Stimulated activated CD4-positive, alpha-beta T cell treated with anti-CD3 and anti-CD28 coated beads, TNF-alpha, amount 100 ng/mL, for 1 hour (primary cell): ENCODE measurements at places on chromosomes 7 and 10.

- no peak for DNase-seq
Observed at GRCh38 chr10:20901110-20901509, 4.0 kb upstream of the NEBL start.

DNA sequence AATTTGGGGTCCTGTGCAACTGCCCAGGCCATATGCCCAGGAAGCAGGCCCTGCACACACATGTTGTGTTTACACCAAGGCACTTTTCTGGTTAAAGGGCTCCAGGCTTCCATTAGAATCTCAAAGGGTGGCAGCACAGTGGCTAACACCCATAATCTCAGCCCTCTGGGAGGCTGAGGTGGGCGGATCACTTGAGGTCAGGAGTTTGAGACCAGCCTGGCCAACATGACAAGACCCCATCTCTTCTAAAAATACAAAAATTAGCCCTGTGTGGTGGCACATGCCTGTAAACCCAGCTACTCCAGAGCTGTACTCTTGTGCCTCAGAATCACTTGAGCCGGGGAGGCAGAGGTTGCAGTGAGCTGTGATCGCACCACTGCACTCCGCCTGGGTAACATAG lies 53.6 kb downstream of the SPOCK2 start:
- no peak for DNase-seq

- no peak for DNase-seq
Observed at GRCh38 chr10:22832066-22832602, 95.7 kb upstream of the ARMC3 start.

GRCh38 chr10:3099291-3100092 lies 32.1 kb downstream of the PFKP start:
- no peak for DNase-seq

DNA sequence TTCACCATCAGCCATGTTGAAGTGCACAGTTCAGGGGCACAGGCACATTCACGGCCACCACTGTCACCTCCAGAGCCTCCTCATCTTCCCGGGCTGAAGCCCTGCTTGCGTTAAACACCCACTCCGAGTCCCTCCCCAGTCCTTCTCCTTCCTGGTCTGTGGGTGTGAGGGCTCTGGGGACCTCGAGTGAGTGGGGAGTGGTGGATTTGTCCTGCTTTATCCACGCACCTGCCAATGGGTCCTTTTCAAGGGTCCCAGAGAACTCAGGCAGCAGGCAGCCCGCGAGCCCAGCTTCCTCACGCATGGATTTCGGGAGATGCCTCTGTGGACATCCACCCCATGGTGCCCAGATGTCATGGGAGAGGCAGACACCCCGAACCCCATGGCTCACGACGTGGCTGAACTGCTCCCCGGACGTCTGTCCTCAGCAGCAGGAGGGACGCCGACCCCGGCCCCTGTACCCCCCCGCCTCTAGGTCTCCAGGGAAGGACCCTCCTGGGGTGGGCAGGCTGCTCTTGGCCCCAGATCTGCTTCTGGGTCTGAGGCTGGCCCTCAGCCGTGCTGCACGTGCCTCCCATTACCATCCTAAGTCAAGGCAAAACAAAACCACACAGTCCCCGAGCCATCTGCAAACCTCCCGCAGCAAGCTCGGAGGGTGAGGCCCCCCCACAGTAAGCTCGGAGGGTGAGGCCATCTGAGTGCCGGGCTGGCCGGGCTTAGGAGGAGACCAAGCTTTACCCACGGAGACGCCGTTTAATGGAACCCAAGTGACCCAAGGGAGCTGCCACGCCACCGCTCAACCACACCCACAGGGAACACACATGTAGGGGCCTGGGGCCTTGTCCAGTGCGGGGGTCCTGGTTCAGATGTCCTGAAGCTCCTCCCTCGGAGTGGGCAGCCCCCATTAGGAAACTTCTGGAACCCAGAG lies 9.0 kb downstream of the CYP2W1 start:
- DNase-seq: no peak

DNA sequence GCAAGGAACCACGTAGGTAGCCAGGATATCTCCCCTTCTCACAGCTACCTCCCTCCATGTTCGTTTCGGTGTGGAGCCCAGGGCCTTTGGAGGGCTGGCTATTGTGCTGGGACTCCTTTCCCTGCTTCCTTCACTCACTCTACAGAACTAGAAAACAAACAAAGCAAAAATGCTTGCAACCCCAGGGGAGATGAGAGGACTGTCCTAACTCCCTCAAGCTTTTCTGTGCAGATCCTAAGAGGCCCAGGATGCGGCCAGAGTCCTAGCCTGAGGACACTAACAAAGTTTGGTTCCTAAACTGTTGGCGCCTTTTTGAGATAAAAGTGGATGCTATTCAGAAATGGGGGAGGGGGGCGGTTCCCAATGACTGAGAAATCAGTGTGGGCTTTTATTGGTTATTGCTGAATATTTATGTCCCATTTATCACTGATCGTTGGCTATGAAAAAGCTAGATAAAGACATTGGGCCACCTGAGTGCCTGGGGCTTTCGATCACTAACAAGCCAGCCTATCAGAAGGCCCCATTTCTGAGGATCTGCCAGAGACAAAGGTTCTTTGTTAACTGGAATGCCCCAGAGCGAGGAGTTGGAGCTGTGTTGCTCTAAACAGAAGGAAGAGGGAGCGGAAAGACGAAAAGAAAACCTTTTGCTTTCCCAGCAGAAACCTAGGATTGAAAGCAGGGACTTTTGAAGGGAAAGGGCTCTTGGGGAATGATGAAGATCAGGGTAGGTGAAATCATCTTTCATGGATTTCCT lies 95.2 kb upstream of the EGR2 start:
- DNase-seq: no peak

DNA sequence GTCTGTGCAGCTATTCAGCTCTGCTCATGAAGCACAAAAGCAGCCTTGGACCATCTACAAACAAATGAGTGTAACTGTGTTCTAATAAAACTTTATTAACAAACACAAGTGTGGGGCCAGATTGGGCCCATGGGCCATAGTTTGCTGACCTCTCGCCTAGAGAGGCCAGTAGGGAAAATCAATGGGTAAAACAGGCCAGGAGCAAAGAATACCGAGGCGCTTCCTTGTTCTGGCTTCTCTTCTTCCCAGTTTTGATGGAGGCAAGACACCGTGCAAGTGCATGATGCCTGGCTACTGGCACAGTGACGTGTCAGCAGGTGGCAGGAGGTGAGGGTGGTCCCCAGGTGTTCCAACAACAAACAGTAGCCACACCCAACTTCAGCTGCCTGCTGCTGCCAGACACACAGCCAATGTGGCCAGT lies 94.3 kb upstream of the SDK1 start:
- no peak for DNase-seq

DNA sequence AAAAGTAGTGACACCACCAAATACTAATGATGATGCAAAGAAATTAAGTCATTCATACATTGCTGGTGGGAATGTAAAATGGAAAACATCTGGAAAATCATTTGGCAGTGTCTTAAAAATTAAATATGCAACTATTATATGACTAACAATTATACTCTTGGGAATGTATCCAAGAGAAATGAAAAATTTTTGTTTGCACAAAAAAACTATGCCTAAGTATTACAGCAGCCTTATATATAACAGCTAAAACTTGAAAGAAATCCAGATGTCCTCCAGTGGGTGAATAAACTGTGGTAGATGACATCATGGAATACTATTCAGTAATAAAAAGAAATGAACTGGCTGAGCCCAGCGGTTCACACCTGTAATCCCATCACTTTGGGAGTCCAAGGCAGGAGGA lies 132.0 kb downstream of the NEBL start:
- no peak for DNase-seq

GRCh38 chr7:9961161-9961922 lies 1012.3 kb upstream of the PHF14 start:
- no peak for DNase-seq

DNA sequence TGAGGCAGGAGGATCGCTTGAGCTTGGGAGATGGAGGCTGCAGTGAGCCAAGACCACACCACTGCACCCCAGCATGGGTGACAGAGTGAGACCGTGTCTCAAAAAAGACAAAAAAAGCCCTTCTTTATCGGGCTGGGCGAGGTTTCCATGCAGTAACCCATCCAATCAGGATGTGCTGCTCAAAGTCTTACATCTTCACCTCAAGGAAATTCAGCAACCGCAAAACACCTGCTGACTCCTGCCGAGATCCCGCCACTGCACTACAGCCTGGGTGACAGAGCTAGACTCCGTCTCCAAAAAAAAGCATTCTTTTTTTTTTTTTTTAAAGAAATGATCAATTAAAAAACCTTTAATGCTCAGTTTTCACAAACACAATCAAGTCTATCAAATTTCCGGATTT lies 75.7 kb upstream of the KCTD7 start:
- no peak for DNase-seq

GRCh38 chr7:42527004-42527403 lies 290.0 kb upstream of the GLI3 start:
- no peak for DNase-seq

GRCh38 chr10:119723624-119724023 lies 2.2 kb upstream of the INPP5F start:
- DNase-seq: no peak

DNA sequence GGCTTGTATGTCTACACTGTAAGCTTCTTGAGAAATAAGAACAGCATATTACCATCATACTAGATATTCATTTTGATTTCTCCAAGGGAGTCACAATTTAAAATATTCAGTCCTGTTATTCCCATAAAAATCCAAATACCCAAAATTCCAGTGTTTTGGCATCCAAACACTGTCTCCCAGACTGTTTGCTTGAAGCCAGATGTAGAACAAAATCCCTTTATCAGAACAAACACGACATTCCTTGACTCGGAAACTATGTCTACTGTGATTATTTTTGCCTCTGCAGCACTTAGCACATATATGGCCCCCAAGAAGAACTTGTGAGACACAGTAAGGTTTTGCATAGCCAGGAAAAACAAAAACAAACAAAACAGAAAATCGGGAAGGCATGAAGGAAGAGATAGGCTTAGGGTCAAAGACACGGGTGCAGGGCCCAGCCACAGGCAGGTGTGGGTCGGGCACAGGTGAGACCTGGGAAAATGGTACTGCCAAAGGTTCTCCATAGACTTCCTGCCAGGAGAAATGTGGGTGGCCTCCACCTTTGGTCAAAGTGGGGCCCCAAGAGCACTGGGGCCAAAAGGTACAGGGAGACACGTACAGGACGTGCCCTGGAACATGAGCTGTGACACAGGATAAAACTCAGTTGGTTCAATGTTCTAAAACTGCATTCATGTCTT lies 36.5 kb downstream of the CPXM2 start:
- DNase-seq: no peak

- DNase-seq: no peak
Observed at GRCh38 chr7:46651070-46651469, 730.0 kb upstream of the IGFBP3 start.

- no peak for DNase-seq
Observed at GRCh38 chr7:37751096-37751495, 67.5 kb downstream of the GPR141 start.

DNA sequence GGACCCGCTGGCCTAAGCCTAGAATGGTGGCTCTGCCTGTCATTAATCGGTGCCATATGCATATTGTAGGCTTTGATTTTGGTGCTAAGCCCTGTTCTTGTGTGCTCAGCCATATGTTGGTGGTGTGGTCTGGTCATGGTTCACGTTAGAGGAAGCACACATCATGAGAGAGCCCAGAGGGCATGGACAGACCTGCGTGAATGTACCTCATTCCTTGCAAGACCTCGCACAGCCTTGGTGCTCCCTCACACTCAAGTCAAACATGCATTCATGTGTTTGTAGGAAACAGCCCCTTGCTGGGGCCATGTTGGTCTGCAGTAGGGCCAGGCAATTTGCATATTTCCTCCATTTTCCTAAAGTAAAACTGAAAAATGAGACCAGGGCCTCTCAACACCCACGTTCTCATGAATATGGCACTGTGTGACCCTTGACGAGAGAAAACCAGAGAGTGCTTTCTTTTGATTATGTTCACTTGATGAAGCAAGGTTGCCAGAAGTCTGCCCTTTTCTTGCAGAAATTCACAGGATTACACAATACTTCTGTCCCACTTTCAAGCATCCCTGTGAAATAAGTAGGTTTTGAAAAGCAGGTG lies 268.7 kb downstream of the CELF2 start:
- DNase-seq: no peak

DNA sequence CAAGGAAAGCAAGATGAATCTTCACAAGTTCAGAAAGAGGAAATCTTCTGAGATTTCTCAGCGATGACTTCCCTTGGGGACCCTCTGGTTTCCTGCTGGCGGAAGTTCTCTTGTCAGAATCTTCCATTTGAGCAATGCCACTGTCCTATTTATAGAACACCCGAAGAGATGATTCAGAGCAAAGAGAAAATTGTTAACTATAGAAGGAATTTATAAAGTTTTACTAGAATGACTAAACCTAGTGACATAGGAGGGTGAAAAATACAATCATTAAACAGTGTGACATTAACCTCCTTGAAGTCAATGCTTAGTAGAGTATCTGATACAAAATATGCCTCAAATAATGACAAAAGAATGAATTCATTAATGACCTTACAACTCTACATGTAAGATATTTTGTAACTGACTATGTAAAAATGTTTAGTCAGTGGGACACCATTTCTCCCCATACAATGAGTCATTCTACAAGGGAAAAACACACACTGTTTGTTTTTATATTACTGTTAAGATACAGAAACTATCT lies 206.5 kb upstream of the CNTNAP2 start:
- DNase-seq: no peak

DNA sequence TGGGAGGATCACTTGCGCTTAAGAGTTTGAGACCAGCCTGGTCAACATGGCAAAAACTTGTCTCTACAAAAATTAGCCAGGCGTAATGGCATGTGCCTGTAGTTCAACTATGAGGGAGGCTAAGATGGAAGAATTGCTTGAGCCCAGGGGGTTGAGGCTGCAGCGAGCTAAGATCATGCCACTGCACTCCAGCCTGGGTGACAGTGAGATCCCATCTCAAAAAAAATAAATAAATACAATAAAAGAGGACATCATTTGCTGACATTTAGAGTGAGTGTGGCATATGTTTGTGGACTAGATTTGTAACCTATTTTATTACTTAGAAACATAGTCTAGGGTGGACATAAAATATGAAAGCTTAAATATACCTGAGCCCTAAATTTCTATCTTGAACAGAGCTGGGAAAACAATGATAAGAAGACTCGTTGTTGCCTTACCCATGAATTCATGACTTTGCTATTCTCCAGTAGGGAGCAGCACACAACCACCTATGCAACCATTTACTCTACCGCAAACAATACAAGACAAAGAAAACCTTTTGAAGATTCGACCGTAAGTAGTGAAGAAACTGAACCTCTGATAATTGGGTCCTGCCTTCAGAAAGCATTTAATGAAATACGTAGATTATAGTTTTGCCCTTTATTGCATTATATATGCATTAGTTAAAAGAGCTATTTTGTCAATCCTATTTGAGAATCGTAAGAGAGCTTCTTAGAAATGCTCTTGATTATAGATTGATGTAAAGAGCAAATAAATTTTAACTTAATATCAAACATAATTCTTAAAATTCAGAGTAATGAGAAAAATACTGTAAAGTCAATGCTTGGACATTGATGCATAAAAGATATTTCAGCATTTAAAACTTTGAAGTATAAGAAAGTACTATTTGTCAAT lies 83.5 kb downstream of the GNAT3 start:
- DNase-seq: no peak

DNA sequence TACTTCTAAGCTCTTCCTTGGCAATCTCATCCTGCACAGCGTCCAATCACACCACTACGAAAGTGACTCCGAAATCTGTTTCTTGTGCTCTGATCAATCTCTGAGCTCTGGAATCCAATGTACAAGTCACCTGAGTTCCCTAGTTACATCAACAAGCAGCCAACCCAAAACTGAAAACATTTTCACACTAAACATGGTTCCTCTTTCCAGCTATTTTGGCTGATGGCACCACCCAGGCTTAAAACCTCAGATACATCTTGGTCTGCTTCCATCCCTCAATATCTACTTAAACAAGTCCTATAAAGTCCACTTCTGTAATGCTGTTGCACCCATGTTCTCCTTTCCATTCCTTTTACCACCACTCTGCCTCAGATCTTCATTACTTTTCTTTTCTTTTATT lies 3.6 kb downstream of the BLOC1S2 start:
- no peak for DNase-seq
